ENCODE measurements at places on chromosomes 1 and 21.

- DNase-seq: no peak
These were observed 775 bp downstream of the TMEM125 start for GRCh38 chr1:43270421-43271095.

DNA sequence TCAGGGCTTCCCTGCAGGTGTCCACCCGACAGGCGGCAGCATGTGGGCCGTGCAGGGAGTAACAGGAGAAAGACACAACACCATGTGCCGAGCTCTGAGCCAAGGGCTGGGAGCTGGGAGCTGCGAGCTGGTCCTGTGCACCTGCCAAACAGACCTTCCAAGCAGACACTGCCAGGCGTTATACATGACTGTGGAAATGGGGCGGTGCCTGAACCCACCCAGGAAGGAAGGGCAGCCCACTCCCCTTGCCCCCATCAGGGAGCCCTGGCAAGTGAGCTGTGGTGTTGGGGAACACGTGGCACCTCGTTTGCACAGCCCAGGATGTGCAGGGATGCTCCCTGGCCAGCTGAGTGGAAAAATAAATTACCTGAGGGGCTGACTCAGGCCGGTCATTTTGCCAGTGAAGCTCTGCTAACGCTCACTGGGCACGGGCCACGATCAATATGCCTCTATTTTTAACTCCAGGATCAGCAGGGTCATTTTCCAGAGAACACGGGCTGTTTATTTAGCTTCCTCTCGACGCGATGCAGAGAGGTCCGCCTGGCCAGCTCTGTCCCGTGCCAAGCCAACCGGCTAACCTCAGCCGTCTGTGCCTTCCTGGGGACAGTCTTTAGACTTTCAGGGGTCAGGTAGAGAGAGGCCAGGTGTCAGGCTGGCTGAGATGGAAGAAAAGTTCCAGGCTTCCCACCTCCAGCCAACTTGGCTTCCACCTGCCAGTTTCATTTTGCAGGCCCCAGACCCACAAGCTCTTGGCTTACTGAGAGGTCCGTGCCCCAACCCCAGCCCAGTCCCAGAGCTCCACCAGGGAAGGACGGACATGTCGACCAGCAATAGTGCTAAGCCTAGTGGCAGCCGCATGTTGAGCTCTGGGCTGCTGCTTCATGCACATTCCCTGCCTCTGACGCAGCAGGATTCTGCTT lies 196.7 kb upstream of the VAMP3 start:
- no peak for DNase-seq

- no peak for DNase-seq
These were observed 17.7 kb downstream of the DDAH1 start for GRCh38 chr1:85447006-85447943.

GRCh38 chr1:48940962-48941732 lies 164.5 kb upstream of the BEND5 start:
- no peak for DNase-seq

GRCh38 chr1:48576565-48576964 lies 104.6 kb upstream of the SPATA6 start:
- DNase-seq: no peak

DNA sequence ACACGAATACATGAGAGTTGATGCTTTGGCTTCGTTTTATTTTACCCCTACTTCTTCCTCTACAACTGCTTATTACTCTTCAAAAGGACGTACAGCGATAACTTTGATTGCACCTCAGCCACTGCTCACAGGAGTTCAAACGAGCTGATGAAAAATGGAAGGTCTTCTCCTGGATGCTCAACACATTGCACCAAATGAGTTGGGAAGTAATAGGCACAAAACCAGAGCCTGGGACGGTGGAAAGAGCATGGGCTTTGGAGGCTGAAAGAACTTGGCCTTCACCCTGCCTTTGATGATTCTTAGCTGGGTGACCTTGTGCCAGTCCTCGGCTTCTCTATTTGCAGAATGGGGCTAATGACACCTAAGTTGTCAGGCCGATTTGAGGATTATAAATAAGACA lies 4.8 kb downstream of the CD53 start:
- DNase-seq: no peak

DNA sequence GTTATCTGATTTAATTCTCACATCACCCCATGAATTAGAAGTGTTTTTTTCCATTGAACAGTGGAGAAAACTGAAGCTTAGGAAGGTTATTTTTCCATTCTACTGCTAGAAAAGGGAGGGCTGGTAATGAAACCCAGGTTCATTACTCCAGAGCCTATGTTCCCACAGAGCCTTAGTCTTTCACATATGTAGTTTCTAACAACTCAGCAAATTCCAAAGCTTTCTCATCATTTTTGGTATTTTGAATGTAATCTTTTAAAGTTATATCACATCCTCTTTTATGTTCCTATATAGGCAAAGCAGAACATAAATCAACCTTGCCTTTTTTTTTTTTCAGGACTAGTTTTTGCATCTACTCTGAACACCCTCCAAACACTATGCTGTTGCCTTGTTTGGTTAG lies 131.9 kb upstream of the BEND5 start:
- DNase-seq: no peak

DNA sequence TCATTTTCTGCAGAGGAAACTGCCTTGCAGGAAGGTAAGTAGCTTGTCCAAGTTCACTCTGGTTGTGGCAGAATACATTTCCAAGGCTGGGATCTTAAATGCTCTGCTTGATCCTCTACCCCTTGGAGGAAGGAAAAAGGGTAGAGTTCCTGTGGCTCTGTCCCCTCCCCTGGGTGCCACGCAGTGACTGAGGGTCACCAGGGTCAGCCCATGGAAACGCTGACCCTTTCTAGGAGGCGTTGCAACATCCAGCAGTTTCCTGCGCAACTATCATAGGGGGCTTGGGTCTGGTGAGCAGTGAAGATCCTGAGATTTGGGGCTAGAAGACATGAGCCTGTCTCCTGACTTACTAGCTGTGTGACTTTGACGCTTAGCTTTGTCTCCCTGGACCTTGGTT lies 29.4 kb upstream of the EPS8L3 start:
- DNase-seq: no peak

- DNase-seq: no peak
These were observed 49.4 kb downstream of the DYRK1A start for GRCh38 chr21:37415939-37416338.

DNA sequence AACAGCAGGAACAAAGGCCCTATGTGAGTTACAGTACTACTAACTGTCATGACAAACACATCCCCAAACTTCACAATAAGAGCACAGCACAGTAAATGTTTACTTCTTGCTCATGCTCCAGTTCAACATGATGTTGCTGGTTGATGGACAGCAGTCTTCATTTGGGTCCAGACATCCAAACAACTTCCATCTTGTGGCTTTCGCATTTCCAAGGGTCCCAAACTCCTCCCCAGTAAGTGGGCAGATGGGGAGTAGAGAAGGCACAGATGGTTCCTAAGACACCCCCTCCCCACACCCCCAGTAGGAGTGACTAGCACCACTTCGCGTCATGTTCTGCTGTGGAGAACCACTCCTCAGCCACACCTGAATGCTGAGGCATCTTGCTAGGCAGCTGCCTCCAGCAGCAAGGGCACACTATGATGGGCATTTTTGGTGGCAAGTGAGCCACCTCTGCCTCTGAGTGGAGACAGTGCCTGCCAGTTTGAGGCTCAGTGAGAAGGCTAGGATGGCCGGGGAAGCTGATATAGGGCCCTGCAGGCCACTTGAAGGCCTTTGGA lies 32.7 kb upstream of the CD2 start:
- DNase-seq: no peak

- DNase-seq: no peak
These were observed 40.8 kb upstream of the NEXN start for GRCh38 chr1:77847621-77848080.

DNA sequence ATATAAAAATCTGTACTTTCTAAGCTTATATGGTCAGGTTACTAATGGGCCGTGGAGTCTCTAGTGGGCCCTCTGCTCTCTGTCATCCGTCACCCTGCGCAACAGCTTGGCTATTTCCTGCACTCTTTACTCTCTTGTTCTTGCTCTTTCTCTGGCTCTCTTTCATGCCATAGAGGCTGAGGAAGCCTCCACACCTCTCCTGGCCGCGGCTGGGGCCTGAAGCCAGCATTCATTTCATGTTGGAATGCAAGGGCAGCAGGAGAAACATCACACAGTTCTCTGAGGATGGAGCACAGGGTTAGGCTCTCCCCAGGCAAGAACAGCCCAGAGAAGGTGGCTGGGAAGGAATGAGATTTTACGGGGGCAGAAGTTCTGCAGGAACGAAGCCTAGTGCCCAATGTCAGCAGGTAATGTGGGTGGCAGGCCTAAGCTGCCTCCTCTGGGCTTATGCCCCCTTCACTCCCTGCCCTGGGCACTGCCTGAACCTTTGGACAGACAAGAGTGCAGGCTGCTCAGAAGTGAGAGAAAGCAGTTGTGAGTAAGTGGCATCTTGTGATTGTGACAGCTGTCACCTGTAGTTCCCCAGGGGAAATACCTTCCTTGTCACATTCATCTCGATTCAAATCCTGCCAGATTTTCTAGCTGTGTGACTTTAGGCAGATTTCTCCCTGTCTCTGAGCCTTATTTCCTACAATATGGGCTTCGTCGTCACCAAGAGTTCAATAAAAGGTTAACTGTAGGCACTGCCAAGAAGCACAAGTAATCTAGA lies 3.6 kb upstream of the FHAD1 start:
- DNase-seq: no peak

GRCh38 chr1:240663169-240663879 lies 51.4 kb upstream of the GREM2 start:
- DNase-seq: no peak

GRCh38 chr1:89762386-89762778 lies 58.5 kb upstream of the LRRC8D start:
- no peak for DNase-seq

DNA sequence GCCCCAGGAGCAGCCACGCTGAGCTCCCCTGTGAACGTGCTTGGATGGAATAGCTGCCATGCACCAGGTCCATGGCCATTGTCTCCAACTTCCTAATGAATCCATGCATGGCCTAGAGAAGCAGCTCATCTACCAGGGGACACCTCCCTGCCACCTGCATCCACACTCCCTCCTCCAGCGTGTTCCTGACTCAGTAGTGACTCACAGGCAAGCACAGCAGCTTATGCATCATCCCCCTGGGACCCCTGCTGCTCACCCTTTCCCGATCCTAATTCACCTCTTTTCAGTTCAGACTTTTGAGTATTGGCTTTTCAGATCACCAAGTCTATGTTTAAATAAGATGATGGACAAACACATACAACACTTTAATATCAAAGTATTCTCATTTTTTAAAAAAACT lies 39.9 kb upstream of the TADA1 start:
- DNase-seq: no peak

GRCh38 chr1:245215071-245215470 lies 60.3 kb downstream of the KIF26B start:
- DNase-seq: no peak

DNA sequence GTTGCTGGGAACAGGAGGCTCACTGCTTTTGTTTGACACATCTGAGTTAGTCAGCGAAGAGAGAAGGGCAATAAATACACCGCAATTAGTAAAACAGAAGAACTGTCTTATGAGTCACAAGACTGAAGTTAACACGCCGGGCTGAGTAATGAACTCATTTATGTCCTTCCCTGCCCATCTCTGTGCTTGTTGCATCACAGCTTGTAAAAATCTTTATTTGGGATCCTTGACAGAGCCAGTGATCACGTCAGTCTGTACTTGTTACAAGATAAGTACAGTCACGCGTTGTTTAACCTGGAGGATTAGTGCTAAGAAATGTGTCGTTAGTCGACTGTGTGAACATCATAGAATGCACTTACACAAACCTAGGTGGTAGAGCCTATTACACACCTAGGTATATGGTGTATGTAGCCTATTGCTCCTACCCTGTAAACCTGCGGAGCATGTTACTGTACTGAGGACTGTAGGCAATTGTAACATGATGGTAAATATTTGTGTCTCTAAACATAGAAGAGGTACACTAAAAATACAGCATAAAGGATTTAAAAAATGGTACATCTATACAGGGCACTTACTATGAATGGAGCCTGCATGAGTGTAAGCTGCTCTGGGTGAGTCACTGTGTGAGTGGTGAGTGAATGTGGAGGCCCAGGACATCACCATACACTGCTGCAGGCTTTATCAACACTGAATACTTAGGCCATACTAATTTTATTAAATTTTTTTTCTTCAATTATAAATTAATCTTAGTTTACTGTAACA lies 272.2 kb downstream of the TNR start:
- no peak for DNase-seq

GRCh38 chr1:225845571-225846259 lies 35.8 kb downstream of the EPHX1 start:
- DNase-seq: no peak

GRCh38 chr1:221840511-221841243 lies 98.8 kb upstream of the DUSP10 start:
- DNase-seq: no peak

DNA sequence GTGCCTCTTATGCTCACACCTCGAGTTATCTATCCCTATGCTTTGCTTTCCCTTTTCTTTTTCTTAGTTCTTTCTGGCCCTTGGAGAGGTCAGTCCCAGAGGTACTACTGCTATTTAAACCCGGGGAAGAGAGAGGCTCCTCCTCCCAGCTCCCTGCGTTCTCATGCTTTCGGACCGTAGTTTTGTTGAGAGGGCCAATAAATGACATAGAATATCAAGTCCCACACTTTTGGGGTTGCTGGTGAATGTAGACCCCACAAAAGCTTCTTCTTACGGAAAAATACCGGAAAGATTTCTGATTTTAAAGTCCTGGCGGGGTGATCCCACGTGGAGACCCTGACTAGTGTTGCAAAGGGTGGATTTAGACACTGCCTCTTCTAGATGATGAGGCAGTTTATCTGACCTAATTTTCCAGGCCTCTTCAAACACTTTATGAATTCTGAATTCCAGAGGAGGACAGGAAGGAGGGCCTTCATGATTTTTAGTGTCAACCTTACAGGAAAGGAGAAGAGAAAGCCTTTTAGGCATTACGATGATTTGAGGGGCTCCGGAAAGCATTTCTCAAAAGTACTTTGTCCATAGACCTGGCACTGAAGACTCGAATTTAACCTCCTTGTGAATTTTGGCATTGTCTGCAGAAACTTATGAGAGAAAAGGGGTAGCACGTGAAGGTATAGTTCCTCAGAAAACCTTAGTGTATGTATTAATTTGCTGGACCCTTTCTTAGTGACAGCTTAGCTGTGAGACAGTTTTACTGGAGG lies 694 bp downstream of the TMEM167B start:
- no peak for DNase-seq

GRCh38 chr1:18178111-18178510 lies 70.5 kb downstream of the IGSF21 start:
- no peak for DNase-seq

- no peak for DNase-seq
These were observed 222 bp upstream of the GIPC2 start for GRCh38 chr1:78045563-78045925.

GRCh38 chr1:25590096-25590824 lies 26.3 kb upstream of the MAN1C1 start:
- no peak for DNase-seq

GRCh38 chr1:9719978-9720722 lies 68.6 kb downstream of the PIK3CD start:
- DNase-seq: no peak

DNA sequence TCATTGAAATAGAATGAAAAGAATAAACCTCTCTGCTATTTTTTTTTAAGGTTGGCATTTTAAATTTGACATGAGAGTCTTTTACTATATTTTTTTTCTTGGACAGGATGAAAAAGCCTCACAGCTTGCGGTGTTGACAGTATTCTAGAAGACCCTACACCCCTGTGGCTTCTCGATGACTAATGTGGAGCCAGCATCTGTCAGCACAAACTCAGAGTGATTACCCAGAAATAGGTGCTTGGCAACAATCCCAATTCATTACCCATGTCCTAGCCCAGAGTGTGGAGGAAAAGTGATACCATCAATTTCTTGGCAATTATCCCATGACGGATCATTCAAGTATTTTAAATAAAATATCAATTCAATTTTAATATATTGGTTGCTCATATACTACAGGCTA lies 186.8 kb upstream of the MAP1LC3C start:
- DNase-seq: no peak

Measured in activated naive CD4-positive, alpha-beta T cell (primary cell).